ENCODE measurements at places on chromosomes 5 and 9.

GRCh38 chr9:134793288-134794188 lies 87.1 kb upstream of the FCN2 start:
- DNase-seq: no peak

- no peak for DNase-seq
Measured at GRCh38 chr5:90759119-90759518, 200.5 kb downstream of the ADGRV1 start.

GRCh38 chr9:115794921-115795475 lies 358.6 kb upstream of the PAPPA start:
- no peak for DNase-seq

GRCh38 chr9:1707291-1707690 lies 307.9 kb upstream of the SMARCA2 start:
- no peak for DNase-seq

DNA sequence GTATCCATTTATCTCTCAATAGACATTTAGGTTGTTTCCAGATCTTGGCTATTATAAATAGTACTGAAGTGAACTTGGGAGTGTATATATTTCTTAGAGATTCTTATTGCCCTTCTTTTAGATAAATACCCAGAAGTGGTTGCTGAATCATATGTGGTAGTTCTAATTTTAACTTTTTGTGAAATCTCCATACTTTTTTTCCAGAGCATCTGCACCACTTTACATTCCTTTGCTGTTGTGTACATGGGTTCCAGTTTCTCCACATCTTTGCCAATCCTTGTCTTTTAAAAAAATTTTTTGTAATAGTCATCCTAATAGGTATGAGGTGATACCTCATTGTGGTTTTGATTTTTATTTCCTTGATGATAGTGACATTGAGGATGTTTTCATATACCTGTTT lies 303.7 kb downstream of the CCDC171 start:
- no peak for DNase-seq

GRCh38 chr9:110049699-110050450 lies 158.1 kb downstream of the C9orf152 start:
- DNase-seq: peak; percentile 67
